ENCODE measurements at places on chromosomes 13 and 19. TPM values are rescaled to one million over a fixed set of nuclear protein-coding genes. Genes with fewer than 3 reads are reported as not detected.

The PCDH8 gene
- total RNA-seq = not detected

- no peak for DNase-seq
These were observed 16.2 kb downstream of the CLEC11A start for GRCh38 chr19:50739132-50739913.

- no peak for DNase-seq
These were observed 4.8 kb downstream of the MBD3 start for GRCh38 chr19:1587872-1588271.

The SHC2 gene
- total RNA-seq = 21.8 TPM

GRCh38 chr13:43544631-43545030 lies 242.1 kb downstream of the ENOX1 start:
- no peak for DNase-seq

DNA sequence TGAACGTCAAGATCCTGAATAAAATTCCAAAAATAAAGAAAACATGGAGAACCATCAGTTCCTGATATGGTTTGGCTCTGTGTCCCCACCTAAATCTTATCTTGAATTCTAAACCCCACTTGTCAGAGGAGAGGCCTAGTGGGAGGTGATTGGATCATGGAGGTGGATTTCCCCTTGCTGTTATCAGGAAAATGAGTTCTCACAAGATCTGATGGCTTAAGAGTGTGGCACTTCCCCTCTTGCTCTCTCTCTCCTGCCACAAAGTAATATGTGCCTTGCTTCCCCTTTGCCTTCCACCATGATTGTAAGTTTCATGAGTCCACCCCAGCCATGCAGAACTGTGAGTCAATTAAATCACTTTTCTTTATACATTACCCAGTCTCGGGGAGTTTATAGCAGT lies 827.4 kb downstream of the GPC5 start:
- no peak for DNase-seq

- DNase-seq = no peak
These were observed 107.9 kb downstream of the GGACT start for GRCh38 chr13:100480676-100481075.

The IFI30 gene
- 91.6 TPM for total RNA-seq

DNA sequence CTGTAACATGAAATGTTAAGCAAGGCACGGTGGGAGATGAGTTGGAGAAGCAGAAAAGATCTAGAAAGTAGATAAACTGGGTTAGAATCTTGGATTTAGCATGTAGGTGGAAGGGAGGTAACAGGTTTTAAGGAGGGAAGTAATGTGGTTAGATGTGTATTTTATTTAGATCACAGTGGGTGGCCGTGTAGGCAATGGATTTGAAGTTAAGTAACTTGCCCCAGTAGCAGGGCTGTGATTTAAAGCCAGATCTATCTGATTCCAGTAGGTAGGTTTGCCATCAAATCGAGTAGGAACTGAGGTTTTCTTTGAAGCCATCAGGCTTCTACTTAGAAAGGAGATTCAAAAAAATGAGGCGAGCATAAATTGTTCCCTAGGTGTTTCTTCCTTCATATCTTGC lies 50.6 kb upstream of the IL17D start:
- no peak for DNase-seq
